ENCODE measurements at places on chromosomes 3 and 15. TPM values are rescaled to one million over a fixed set of nuclear protein-coding genes. Genes with fewer than 3 reads are reported as not detected.

DNA sequence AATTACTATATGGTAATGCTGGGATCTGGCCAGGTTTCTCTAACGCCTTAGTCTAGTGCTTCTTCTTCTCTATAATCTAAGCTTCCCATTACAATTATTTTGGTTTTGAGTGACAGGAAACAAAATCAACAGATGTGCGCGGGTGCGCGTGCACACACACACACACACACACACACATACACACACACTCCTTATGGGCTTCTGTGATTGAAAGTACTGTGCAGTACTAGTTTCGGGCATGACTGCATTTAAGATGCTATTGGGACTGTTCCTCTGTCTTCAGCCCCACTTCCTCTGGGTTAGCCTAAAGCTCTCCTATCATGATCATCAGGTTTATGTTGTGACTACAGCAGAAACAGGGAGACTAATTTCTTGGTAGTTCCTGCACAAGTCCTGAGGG is 32.2 kb downstream of the EPHB1 start:
- H3K36me3 ChIP-seq: no peaks in the 10 kb centered on the region
- no peaks in the 10 kb centered on the region for H3K27me3 ChIP-seq
- H3K4me3 ChIP-seq: no peak overlapping the region
- no peaks in the 10 kb centered on the region for H3K4me1 ChIP-seq
- no peak overlapping the region for H3K27ac ChIP-seq

GRCh38 chr3:52310861-52311575 is 5.1 kb upstream of the DNAH1 start:
- peak; percentile 44 for DNase-seq
- peak overlapping the region; percentile 46 for H3K27ac ChIP-seq
- no peaks in the 10 kb centered on the region for H3K36me3 ChIP-seq
- H3K4me1 ChIP-seq: peaks cover 5% of the 10 kb centered on the region

Gene CATSPER2
- total RNA-seq: 28.1 TPM

DNA sequence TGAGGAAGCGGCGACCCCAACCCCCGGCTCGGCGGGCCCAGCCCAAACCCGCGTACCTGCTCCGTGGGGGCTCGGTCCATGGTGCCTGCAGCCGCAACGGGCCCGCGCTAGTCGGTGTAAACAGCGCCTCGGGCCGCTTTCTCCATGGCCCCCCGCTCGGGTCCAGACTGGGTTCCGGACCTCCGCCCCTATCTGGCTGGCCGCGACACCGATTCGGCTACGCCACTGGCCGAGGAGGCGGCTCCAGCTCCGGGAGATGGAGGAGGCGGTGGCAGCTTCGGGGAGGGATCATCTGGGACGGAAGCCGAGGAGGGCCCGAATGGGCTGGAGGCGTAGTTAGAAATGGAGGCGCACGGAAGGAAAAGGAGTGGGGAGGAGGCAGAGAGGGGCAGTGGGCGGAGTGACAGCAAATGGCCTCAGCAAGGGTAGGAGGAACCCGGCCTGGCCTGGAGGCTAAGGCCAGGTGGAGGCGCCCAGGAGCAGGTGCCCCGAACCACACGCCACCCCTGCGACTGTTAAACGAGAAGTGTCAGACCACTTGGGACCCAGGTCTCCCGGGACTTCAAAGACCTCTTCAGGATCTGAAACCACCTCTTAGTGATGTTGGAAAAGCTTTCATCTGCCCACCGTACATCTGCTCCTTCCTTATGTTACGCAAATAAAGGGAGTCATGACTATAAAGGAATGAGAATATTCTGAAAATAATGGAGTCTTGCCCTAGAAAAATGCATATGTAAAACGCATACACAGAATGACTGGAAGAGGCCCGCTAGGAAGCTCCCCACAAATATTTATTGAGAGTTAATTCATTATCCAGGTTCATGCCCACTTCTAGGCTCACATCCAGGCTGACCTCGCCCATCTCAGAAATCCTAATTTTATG is at the start of gene SECISBP2L:
TSS of gene SECISBP2L (minus strand) at position 227 of the 883 bp plus-strand sequence. CDS start at position 80, 147 bp downstream.
- no peaks in the 10 kb centered on the region for H3K36me3 ChIP-seq
- peak; percentile 93 for DNase-seq
- H3K4me1 ChIP-seq: no peaks in the 10 kb centered on the region
- H3K4me3 ChIP-seq: peak within 1 kb of the TSS; percentile 85
- peak within 1 kb of the TSS; percentile 82 for H3K27ac ChIP-seq

DNA sequence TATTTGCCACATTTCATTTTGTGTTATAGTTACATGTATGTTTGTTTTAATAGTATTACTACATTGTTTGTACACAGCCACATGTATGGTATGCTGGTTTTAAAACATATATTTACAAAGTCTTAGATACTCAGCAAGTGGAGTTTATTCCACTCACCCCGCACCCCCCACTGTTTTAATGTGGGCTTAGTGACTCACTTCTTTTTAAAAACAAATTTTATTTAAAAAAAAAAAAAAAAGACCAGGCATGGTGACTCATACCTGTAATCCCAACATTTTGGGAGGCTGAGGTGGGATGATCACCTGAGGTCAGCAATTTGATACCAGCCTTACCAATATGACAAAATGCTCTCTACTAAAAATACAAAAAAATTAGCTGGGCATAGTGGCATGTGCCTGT is 26.9 kb upstream of the TJP1 start:
- H3K36me3 ChIP-seq: no peaks in the 10 kb centered on the region
- H3K4me1 ChIP-seq: no peaks in the 10 kb centered on the region
- no peaks in the 10 kb centered on the region for H3K27me3 ChIP-seq

Gene SLC28A1
- 67.6 TPM for total RNA-seq

Gene FOXB1
- not detected for total RNA-seq

Gene GUCA1C
- not detected for total RNA-seq

Gene TRPM1
- not detected for total RNA-seq

- H3K27me3 ChIP-seq: no peaks in the 10 kb centered on the region
- H3K4me3 ChIP-seq: no peak overlapping the region
- no peak overlapping the region for H3K27ac ChIP-seq
- H3K36me3 ChIP-seq: no peaks in the 10 kb centered on the region
Observed at GRCh38 chr3:24432989-24433388, 61.7 kb downstream of the THRB start.

- no peaks in the 10 kb centered on the region for H3K27me3 ChIP-seq
- no peak overlapping the region for H3K4me3 ChIP-seq
- no peak overlapping the region for H3K27ac ChIP-seq
- DNase-seq: no peak
- no peaks in the 10 kb centered on the region for H3K4me1 ChIP-seq
Observed at GRCh38 chr3:34533451-34533850, 735.0 kb downstream of the PDCD6IP start.

DNA sequence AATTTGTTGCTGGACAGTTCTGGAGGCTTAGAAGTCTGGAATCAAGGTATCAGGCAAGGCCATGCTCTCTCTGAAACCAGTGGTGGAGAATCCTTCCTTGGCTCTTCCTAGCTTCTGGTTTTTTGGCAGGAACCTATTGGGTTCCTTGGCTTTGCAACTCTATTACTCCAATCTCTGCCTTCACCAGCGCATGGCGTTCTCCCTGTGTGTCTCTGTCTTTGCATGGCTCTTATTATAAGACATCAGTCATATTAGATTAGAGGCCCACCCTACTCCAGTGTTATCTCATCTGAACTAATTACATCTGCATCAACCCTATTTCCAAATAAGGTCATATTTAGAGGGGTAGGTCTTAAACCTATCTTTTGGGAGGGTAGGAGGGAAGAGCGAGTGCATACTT is 358.1 kb upstream of the RARB start:
- no peak overlapping the region for H3K4me3 ChIP-seq
- no peaks in the 10 kb centered on the region for H3K27me3 ChIP-seq
- no peak overlapping the region for H3K27ac ChIP-seq

GRCh38 chr15:23518104-23518503 is 47.4 kb upstream of the MKRN3 start:
- H3K27me3 ChIP-seq: no peaks in the 10 kb centered on the region
- H3K4me3 ChIP-seq: no peak overlapping the region
- no peaks in the 10 kb centered on the region for H3K4me1 ChIP-seq
- no peak overlapping the region for H3K27ac ChIP-seq
- no peak for DNase-seq
- no peaks in the 10 kb centered on the region for H3K36me3 ChIP-seq

GRCh38 chr3:141321109-141321497 is 47.2 kb upstream of the ZBTB38 start:
- DNase-seq: no peak
- H3K36me3 ChIP-seq: no peaks in the 10 kb centered on the region
- no peaks in the 10 kb centered on the region for H3K4me1 ChIP-seq

Gene CXCR6
- total RNA-seq: not detected

Gene GOLGA6L10
- total RNA-seq: 1.6 TPM

DNA sequence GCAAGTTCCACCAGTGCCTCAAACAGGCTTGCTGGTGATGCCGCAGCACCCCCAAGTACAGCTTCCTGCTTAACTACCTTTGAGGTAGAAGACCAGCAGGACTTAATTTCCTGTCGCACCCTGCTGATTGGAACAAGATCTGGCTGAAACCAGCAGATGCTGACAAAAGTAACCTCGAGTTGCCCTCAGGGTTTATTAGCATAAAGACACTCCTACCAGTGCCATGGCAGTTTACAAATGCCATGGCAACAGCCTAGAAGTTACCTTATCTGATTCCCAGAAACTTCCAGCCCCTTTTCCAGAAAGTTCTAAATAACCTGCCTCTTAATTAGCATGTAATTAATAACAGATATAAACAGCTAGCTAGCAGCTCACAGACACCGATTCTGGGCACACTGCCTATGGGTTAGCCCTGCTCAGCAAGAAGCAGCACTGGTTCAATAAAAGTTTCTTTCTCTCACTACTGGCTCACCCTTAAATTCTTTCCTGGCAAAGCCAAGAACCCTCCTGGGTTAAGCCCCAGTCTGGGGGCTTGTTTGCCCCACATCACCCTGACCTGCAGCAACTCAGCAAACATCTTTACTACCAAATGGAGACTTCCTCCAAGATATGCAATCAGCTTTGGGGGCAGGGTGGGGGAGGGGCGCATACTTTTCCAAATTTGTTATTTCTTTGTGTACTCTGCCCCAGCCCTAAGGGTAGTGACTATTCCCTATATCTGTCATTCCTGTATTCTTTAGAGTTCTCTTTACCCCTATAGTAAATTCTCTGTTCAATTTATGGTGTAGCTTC is 54.2 kb downstream of the MAP4 start:
- H3K27me3 ChIP-seq: no peaks in the 10 kb centered on the region
- peaks cover 8% of the 10 kb centered on the region for H3K4me1 ChIP-seq
- peak; percentile 24 for DNase-seq
- no peak overlapping the region for H3K4me3 ChIP-seq
- no peak overlapping the region for H3K27ac ChIP-seq
- H3K36me3 ChIP-seq: no peaks in the 10 kb centered on the region

DNA sequence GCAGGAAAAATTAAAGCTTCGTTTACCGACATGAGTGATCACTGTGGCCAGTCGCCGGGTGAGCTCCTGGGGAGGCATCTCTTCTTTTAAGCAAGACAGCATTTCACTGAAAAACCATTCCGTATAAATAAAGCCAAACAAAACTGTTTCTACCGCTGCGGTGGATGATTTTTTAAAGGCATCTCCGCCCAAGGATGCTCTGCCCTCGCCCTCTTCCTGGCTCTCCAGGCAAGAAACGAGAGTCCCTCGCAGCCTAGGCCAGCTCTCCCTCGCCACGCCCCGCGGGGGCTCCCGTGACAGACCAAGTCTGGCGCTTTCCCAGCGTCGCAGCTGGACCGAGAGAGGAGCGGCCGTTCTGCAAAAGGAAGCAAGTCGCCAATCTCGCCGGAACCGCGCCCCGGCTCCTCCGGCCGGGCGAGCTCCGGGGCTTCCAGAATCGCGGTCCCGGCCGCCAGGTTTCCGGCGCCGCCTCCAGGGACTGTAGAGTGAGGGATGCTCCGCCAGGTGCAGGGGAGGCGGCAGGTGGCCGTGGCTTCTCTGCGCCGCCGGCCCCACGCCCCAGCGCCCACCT is 458 bp downstream of the MCF2L2 start:
- no peaks in the 10 kb centered on the region for H3K36me3 ChIP-seq
- peaks cover 10% of the 10 kb centered on the region for H3K4me1 ChIP-seq
- no peak overlapping the region for H3K27ac ChIP-seq
- H3K27me3 ChIP-seq: peaks cover 3% of the 10 kb centered on the region

DNA sequence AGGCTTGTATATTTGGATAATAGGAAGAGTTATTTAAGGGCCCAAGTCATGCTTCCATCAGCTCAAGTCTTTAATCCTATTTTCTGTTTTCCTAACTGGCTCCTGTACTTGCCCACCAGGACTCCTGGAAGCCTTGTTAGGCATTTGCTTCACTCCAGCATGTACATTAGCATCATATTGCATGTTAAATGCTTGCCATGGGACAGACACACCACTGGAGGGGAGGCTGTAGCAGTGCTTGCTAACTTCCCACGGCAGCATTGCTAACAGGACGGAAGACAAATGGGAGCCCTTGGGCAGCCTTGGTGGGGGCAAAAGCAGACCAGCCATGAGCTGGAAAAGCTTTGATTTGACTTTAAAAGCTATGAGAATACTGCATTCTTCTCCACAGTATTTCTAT is 6.1 kb downstream of the TMOD2 start:
- H3K4me3 ChIP-seq: no peak overlapping the region
- DNase-seq: no peak
- H3K27me3 ChIP-seq: no peaks in the 10 kb centered on the region
- H3K4me1 ChIP-seq: peaks cover 14% of the 10 kb centered on the region
- no peaks in the 10 kb centered on the region for H3K36me3 ChIP-seq
- no peak overlapping the region for H3K27ac ChIP-seq

DNA sequence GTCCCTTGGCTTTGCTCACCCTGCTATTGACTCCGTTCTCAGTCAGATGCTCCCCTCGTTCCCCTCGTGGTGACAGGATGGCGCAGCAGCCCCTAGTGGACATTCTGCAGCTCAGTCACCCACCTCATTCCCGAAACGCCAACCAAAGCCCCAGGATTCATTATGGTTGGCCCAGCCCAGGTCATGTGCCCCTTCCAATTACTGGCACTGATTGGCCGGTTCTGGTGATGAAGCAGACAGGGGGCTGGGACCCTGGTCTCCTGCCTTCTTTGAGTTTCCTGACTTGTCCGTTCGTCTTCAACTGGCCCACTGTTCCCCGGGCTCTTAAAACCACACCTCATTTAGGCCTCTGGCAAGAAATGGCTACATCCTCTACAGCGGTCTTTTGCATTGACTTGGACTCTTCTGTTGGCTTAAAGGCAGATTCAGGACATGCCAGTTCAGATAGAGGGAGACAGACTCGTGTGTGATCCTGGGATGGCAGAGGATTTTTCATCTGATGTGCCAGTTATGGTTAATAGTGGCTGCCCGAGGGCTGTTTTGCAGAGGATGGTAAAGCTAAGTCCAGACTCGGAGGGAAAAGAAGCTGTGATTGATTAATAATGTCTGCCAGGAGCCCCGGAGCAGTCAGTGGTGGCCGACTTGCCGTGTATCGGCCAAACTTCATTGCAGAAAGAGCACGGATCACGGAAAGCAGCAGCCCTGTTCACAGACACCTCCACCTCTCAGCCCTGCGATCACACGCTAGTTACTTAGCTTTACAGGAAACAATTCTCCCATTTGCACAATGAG is 37.8 kb downstream of the LSM3 start:
- H3K36me3 ChIP-seq: no peaks in the 10 kb centered on the region
- no peak overlapping the region for H3K27ac ChIP-seq
- peak overlapping the region; percentile 44 for H3K4me3 ChIP-seq
- DNase-seq: no peak

Gene CCDC12
- 56.0 TPM for total RNA-seq

DNA sequence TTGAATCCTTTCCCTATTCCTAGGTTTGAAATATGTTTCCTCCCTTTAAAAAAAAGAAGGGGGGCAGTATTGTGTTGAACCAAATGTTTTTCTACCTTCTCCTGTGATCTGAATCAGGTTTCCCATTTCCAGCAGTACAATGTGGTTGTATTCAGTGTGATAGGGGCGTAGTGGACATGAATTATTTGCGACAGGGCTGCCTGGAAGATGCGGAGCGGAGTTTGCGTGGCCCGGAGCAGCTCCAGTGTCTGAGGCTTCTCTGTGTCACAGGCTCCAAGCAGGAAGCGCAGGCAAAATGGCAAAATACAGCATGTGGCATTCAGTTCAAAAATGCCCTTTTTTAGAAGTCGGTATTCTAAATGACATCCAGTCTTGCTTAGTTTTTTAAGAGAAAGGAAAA is 154.4 kb downstream of the PGPEP1L start:
- peaks cover 18% of the 10 kb centered on the region for H3K4me1 ChIP-seq
- H3K4me3 ChIP-seq: peak overlapping the region; percentile 70
- H3K27me3 ChIP-seq: no peaks in the 10 kb centered on the region

Data from Peyer's patch (tissue), 4 donors.